ENCODE measurements at places on chromosomes 13 and 19.

GRCh38 chr19:29682236-29682895, 17.1 kb downstream of the PLEKHF1 start:
- H3K36me3 ChIP-seq: no peaks in the 10 kb centered on the region
- peaks cover 3% of the 10 kb centered on the region for H3K27me3 ChIP-seq
- no peaks in the 10 kb centered on the region for H3K4me1 ChIP-seq

GRCh38 chr13:76336889-76337844, 549.0 kb downstream of the KCTD12 start:
- H3K27ac ChIP-seq: peak overlapping the region; percentile 28
- H3K36me3 ChIP-seq: no peaks in the 10 kb centered on the region
- peaks cover 30% of the 10 kb centered on the region for H3K4me1 ChIP-seq
- no peak for DNase-seq

GRCh38 chr13:30971575-30971974, 39.1 kb downstream of the TEX26 start:
- no peaks in the 10 kb centered on the region for H3K36me3 ChIP-seq
- no peak overlapping the region for H3K27ac ChIP-seq
- H3K4me3 ChIP-seq: no peak overlapping the region
- no peaks in the 10 kb centered on the region for H3K4me1 ChIP-seq
- no peak for DNase-seq

DNA sequence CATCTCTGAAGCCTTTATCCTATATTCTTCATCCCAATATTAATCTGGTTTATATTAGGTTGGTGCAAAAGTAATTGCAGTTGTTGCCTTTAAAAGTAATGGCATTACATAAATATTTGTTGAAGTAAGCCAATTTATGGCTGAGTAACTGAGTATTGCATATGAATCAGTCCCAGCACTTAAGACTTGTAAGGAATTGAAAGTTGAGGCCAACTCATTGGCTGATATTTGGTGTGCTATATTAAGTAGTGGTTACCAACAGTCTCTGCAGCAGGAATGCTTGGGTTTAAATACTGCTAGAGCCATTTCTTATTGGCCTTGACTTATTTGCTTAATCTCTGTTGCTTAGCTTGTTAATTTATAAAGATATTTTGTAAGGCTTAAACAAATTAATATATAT, 460.7 kb downstream of the GPC6 start:
- H3K4me1 ChIP-seq: no peaks in the 10 kb centered on the region
- H3K36me3 ChIP-seq: no peaks in the 10 kb centered on the region
- no peaks in the 10 kb centered on the region for H3K27me3 ChIP-seq
- no peak overlapping the region for H3K4me3 ChIP-seq

DNA sequence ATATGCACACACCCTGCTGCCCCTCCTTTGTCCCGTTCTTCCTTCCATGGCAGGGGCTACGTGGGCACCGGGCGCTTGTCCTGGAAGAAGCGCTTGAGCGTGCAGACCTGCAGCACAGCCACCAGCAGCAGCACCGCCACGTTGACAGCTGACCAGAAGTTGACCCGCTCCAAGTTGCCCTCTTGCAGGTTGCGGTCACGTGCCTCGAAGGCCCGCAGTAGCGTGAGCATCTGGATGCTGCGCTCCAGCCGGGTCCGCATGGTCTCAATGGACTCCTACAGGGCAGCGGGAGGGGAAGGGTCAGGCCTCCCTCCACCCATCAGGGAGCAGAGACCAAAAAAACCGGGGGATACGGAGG, 3.1 kb downstream of the TMED1 start:
- DNase-seq: no peak
- H3K4me3 ChIP-seq: no peak overlapping the region
- H3K36me3 ChIP-seq: no peaks in the 10 kb centered on the region
- H3K4me1 ChIP-seq: peaks cover 12% of the 10 kb centered on the region
- H3K27me3 ChIP-seq: no peaks in the 10 kb centered on the region

DNA sequence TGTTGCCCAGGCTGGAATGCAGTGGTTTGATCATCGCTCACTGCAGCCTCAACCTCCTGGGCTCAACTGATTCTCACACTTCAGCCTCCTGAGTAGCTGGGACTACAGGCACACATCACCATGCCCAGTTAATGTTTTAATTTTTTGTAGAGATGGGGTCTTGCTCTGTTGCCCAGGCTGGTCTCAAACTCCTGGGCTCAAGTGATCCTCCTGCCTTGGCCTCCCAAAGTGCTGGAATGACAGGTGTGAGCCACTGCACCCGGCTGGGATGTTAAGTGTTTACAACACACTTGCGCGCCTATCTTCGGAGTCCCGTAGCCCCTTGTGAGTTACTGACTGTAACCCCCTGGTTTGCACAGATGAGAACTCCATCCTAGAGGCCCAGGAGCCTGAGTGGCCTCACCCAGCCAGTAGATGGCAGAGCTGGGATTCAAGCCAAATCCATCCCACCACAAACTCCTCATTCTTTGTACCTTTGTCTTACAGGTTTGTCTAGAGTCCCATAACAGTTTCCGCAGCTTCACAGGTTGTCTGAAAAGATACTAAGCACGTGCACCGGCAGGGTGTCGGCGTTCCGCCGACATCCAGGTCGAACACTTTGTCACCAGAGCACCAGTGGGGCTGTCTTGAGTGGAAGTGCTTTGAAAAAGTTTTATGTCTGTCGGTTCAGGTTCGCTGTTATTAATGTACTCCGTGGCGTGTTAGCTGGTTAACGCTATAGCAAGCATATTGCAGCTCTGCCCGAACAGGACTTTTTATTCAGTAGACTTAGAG, 14.7 kb downstream of the MAG start:
- no peak overlapping the region for H3K27ac ChIP-seq
- peaks cover 45% of the 10 kb centered on the region for H3K27me3 ChIP-seq
- no peak overlapping the region for H3K4me3 ChIP-seq
- H3K4me1 ChIP-seq: no peaks in the 10 kb centered on the region

GRCh38 chr19:55643003-55643886, at the start of gene ZNF581:
Gene ZNF581 (plus strand): TSS chr19:55643649. CDS start chr19:55644572, 923 bp downstream.
- peak; percentile 70 for DNase-seq
- H3K36me3 ChIP-seq: no peaks in the 10 kb centered on the region
- peak within 1 kb of the TSS; percentile 46 for H3K27ac ChIP-seq
- peak within 1 kb of the TSS; percentile 90 for H3K4me3 ChIP-seq
- peaks cover 28% of the 10 kb centered on the region for H3K4me1 ChIP-seq

- no peaks in the 10 kb centered on the region for H3K4me1 ChIP-seq
- no peak overlapping the region for H3K27ac ChIP-seq
- no peaks in the 10 kb centered on the region for H3K27me3 ChIP-seq
- H3K4me3 ChIP-seq: no peak overlapping the region
Observed at GRCh38 chr13:28239374-28239773, 101.0 kb downstream of the PAN3 start.

DNA sequence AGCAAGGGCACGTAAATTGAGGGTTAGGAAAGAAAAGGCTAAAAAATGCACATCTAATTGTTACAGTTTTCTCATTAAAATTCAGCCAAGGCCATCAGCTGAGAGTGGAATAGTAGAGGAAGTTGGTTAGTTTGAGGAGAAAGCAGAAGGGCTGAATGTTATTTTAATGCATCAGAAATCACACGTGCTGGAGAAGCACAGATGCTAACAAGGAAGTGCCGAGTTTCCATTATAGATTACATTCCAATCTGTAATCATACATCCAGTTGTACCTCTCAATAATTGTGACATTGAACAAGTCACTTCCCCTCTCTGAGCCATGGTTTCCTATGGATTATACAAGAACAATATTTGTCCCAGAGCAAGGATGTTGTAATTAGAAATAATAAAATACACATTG, 25.1 kb downstream of the FPR3 start:
- H3K4me1 ChIP-seq: no peaks in the 10 kb centered on the region
- H3K4me3 ChIP-seq: no peak overlapping the region
- H3K27ac ChIP-seq: no peak overlapping the region

DNA sequence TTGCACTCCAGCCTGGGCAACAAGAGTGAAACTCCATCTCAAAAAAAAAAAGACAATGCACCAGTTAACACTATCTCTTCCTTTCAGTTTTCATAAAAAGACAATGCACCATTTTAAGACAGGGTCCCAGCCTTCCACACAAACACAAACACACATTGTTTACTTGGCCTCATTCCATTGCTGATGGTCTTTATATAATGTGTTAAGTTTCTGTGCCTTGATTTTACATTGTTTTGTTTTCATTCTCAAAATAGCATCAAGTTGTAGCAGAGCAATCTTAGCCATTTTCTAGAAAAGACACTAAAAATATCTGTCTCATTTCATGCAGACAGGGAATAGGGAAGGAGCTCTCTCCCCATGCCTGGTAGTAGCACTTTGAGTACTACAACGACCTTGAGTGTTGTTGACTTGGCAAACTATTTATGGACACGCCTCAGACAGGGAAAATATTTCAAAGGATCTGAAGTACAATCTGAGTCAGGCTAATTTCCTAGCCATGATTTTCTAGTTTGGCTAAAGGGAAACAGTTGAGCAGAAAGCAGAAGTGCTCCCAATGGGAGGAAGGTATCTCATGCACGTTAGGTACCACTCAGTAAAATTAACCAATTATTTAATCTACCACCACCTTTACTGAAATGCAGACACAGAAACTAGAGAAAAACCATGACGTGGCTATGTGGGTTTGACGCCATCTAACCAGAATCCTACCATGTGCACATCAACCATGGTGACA, 120.6 kb downstream of the ABCC4 start:
- H3K4me3 ChIP-seq: no peak overlapping the region
- H3K4me1 ChIP-seq: peaks cover 6% of the 10 kb centered on the region
- no peaks in the 10 kb centered on the region for H3K36me3 ChIP-seq
- no peaks in the 10 kb centered on the region for H3K27me3 ChIP-seq
- DNase-seq: no peak

DNA sequence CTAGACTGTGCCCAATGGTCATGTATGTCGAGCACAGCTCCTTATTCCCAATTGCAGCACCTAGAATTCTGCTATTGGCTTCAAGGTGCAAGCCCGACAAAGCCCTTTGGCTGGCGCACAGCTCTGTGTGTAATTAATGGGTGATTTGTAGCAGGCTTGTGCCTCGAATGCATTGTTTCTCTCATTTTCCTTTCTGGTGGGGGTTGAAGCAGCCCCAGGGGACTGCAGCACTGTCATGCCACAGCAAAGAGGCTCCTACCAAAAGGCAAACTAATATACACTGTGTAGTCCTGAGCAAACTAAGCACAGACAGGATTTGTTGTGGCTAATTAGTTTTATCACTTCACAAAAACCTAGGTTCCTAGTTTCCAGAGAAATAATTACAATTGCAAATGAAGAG, 898.7 kb downstream of the UQCRFS1 start:
- no peak overlapping the region for H3K4me3 ChIP-seq
- H3K4me1 ChIP-seq: no peaks in the 10 kb centered on the region
- H3K36me3 ChIP-seq: no peaks in the 10 kb centered on the region
- no peak overlapping the region for H3K27ac ChIP-seq
- H3K27me3 ChIP-seq: no peaks in the 10 kb centered on the region
- DNase-seq: no peak

DNA sequence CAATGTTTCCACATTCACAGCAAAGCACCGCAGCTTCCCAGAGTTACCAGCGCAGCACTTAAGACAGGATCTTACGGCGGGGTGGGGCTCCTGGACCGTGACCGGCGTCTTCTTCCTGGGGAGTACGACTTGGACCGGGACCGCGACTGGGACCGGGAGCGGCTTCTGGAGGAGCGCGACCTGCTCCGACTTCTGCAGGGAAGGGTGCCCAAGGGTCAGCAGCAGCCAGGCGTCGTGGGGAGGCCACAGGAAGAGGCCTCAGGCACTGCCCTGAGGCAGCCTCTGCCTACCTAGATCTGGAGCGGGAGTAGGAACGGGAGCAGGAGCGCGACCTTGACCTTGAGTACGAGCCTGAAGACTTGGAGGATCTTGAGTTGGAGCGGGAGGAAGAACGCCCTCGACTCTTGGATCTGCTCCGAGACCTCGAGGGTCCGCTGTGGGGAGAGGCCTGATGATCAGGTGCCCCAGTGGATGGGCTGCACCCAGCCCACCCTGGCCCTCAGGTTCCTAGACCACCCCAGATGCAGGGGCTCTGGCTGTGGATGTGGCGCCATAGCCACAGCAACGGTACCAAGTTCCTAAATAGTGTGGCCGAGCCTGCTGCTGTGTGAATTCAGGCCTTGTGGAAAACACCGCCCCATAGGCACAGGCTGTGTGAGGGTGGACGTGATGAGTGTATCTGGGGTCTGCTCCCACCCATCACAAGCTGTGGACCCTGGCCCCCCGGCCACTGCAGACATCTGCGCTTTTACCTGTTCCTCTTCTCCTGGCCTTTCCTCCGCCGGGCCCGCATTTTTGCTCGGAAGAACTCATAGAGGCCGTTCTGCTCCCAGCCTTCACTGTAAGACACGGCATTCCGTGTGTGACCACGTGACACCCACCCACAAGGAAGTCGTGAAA, 21.9 kb downstream of the CHERP start:
- no peak overlapping the region for H3K27ac ChIP-seq
- H3K36me3 ChIP-seq: peaks cover 20% of the 10 kb centered on the region
- DNase-seq: no peak
- no peaks in the 10 kb centered on the region for H3K27me3 ChIP-seq
- no peak overlapping the region for H3K4me3 ChIP-seq

GRCh38 chr13:34765446-34766180, 176.5 kb upstream of the NBEA start:
- DNase-seq: no peak
- peaks cover 22% of the 10 kb centered on the region for H3K4me1 ChIP-seq
- H3K36me3 ChIP-seq: no peaks in the 10 kb centered on the region
- H3K27ac ChIP-seq: no peak overlapping the region
